ENCODE measurements at places on chromosomes 1 and 21.
A peak's percentile ranks its signal among the peaks of the same experiment; 100 is the strongest.

- no peak for DNase-seq
Observed at GRCh38 chr21:44630440-44630839, 3.5 kb downstream of the KRTAP10-9 start.

GRCh38 chr1:51829058-51829457 lies 49.5 kb downstream of the NRDC start:
- DNase-seq = no peak

GRCh38 chr1:245418077-245418476 lies 263.3 kb downstream of the KIF26B start:
- no peak for DNase-seq

- no peak for DNase-seq
Observed at GRCh38 chr1:22787636-22788035, 77.0 kb downstream of the EPHB2 start.

DNA sequence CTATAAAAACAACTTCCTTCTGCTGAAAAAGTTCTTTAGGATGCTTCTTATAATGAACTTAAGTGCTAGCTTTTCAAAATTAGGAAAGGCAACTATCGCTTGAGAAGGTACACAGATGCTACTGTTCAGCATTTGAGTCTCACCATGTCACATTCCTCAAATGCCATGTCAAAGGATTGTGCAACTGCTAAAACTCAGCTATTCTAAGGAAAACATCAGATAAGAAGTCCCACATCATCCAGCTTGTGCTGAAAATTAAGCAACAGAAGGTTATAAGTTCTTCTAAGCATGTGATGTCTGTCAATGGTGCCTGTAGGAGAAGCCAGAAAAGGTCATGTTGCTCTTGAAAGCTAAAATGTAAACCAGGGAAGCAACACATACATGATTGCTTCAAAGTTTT lies 36.5 kb downstream of the MCOLN2 start:
- DNase-seq = no peak

DNA sequence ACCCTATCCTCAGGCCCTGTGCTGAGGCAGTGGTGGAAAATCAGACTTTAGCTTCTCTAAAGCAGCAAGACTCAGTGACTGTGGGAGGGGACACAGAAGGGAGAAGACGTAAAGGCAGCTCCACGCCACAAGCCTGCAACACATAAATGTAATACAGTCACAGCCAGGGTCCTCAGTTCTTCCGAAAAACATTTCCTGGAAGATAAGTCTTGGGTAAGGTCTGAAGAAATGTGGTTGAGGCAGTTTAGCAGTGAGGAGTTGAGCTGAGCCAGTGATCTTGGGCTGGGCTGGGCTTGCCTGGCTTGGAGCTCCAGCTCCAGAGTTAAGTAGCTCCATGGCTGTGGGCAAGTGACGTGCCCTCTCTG lies 127.8 kb upstream of the ADAR start:
- DNase-seq = no peak

- DNase-seq = no peak
Observed at GRCh38 chr1:241789061-241789460, 58.9 kb upstream of the EXO1 start.

DNA sequence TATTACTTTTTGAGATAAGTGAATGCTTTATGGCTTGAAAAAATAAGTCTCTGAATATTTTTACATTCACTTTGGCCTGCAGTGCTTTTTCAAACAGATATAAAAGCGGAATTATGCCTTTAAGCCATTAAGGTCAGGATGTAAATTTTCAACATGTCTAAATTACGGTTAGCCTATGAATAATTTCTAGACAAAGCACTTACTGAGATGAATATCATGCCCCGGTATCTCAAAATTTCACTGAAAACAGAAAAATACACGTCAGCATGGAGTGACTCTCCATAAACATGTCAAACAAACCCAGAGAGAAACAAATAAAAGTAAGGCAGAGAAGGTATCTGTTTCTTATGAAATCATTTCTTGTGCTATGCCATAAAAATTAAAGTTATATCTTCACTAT lies 853.9 kb downstream of the KCNT2 start:
- DNase-seq = no peak

- no peak for DNase-seq
Observed at GRCh38 chr1:156245451-156246232, 2.2 kb downstream of the PAQR6 start.

DNA sequence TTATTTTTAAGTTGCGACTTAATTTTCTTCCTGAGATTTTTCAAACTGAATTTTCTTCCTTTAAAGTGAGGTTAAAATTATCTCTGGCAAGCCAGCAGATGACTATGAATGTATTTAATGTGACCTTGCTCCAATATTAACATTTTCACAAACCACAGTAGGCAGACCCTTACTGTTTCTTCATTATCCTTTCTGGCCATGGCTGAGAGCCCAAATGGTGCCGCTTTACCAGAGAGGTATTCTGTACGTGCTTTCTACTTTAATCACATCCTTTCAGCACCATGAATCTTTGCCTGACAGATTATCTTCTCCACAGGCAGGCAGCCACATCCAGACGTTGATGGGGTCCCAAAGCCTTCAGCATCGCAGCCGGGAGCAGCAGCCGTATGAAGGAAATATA lies 129.6 kb downstream of the LRRC40 start:
- DNase-seq = no peak

DNA sequence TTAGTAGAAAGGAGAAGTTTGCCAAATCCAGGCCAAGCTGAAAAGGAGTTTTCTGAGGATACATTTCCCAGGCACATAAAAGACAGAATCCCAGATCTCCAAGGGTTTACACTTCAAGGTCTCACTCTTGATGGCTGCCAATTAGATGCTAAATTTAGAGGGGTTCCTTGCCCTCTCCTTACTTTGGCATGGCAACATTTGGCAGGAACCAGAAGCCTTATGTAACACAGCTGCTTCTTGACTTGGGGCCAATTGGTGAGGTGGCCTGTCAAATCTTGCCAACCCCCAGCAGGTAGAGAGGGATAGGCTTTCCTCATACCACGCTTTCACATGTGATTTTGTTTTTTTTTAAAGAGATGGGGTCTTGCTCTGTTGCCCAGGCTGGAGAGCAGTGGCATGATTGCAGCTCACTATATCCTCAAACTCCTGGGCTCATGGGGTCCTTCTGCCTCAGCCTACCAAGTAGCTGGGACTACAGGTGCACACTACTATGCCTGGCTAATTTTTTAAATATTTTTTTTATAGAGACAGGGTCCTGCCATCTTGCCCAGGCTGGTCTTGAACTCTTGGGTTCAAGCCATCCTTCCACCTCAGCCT lies 25.2 kb upstream of the NKAIN1 start:
- DNase-seq = no peak

GRCh38 chr21:14687268-14687625 lies 141.1 kb upstream of the SAMSN1 start:
- DNase-seq = no peak

GRCh38 chr1:39689635-39690034 lies 1.6 kb downstream of the HPCAL4 start:
- no peak for DNase-seq

- DNase-seq = no peak
Observed at GRCh38 chr21:31991356-31992331, 118.8 kb downstream of the HUNK start.

- no peak for DNase-seq
Observed at GRCh38 chr1:19287436-19288185, 959 bp downstream of the AKR7A3 start.

- DNase-seq = no peak
Observed at GRCh38 chr1:72366466-72366865, 84.1 kb upstream of the NEGR1 start.

- no peak for DNase-seq
Observed at GRCh38 chr1:31214316-31215064, 25.2 kb downstream of the NKAIN1 start.

DNA sequence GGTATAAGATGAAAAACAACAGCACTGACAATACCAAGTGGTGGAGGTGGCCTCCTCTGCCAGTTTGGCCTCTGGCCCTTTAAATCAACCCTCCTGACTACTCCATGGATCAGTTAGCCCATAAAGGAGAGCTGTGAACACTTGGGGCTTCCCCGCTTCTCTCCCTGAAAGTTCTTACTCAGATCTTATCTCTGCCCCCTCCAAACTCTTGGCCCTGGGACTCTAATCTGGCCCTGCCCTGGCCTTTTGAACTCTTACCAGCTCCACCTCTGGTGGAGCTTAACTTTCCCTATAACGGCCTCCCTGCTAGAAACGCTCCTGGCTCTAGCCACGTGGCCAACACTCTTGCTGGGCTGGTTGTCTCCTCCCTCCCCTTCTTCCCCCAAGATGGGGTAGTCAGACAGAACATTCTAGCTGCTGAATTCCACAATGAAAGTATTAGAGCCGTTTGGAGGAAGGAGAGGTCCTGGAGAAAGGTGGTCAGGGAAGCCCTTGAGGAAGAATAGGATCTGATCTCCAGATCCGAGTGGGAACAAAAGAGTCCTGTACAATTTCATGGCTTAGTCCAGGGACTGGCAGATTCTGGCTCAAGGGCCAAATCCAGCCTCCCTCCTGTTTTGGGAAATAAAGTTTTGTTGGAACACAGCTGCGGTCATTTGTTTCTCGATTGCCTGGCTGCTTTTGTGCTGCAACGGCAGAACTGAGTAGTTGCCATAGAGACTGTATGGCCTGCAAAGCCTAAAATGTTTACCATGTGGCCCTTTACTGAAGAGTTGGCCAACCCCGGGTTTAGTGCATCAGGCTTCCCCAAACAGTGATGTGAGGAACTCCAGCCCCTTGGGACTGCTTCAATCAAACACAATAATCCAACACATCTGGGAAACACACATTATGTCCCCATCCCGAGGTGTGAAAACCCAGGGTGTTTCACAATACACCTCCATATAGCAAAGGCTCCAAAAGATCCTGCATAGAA lies 9.5 kb upstream of the PIGR start:
- DNase-seq = no peak

- DNase-seq = peak; percentile 47
Observed at GRCh38 chr1:32334864-32335534, 1.0 kb downstream of the MARCKSL1 start.

DNA sequence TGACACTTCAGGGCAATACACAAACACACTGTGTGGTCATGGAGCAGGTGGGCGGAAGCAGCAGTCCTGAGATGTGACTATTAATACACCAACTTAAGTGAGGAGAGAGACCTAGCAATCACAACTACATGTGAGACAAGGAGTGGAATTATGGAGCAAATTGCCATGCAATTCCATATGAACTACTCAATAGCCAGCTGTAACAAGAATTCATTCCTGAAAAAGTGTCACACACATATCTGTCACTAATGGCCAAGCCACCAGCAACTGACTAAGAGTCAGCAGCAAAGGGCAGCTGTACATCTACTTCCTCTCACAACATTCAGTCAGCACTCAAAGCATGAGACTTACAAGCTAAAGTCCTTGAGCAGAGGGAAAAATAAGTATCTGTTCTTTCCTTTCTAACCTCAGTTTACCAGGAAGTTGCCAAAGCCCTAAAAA lies 46.2 kb downstream of the GPR3 start:
- no peak for DNase-seq

GRCh38 chr1:84749427-84749826 lies 59.2 kb upstream of the SSX2IP start:
- DNase-seq = no peak

DNA sequence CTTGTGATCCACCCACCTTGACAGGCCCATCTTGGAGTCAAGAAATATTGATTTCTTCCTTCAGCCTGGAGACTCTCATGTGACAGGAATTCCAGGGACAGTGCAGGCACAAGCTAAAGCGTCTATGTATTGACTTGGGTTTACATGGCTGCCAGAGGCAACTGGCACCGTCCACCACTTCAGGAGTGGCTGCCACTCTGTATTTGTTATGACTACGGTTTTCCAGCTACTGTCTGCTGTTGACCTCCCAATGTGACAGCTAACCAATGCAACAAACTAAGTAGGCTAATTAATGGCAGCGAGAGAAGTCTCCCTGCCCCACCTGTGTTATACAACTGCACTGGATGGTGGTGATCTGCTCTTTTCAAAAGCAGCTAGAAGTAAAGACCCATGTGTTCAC lies 56.9 kb downstream of the CD58 start:
- no peak for DNase-seq

- no peak for DNase-seq
Observed at GRCh38 chr1:14479865-14480264, 118.6 kb upstream of the KAZN start.

DNA sequence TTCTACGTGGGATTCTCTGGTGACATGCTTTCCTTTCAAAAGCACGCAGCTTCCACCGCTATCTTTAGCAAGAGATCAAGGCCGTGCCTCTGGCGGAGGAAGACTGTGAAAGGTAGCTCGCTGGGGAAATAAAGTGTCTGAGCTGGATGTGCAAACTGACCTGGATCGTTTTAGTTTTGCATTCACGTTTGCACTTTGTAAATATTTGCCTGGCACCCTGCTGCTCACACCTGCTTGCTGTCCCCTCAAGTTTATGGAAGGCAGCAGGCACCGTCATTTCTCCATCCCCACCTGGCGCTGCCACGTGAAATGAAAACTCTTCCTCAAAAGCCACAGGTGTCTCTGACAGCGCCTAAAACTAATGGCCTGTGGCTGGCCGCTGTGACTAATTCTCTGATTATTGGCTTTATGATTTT lies 44.0 kb upstream of the TARDBP start:
- DNase-seq = no peak

GRCh38 chr1:37306461-37306860 lies 167.9 kb upstream of the ZC3H12A start:
- DNase-seq = no peak

DNA sequence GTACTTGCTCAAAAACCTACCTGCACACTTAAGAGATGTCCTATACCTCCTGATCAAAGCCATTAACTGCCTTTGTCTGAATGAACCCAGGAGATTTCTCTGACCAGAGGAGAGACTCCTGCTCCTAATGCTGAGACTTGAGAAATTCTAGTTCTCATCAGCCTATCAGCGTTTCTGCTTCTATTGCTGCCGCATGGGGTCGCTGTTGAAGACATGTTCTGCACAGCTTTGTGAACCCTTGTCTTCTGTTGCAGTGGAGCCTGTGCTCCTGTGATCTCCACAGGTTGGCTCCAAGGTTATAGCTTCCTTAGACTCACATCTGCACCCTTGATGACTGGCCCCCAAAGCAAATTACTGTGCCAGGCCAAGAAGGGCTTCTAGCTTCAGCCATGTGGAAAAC lies 40.2 kb downstream of the EDN2 start:
- DNase-seq = no peak

DNA sequence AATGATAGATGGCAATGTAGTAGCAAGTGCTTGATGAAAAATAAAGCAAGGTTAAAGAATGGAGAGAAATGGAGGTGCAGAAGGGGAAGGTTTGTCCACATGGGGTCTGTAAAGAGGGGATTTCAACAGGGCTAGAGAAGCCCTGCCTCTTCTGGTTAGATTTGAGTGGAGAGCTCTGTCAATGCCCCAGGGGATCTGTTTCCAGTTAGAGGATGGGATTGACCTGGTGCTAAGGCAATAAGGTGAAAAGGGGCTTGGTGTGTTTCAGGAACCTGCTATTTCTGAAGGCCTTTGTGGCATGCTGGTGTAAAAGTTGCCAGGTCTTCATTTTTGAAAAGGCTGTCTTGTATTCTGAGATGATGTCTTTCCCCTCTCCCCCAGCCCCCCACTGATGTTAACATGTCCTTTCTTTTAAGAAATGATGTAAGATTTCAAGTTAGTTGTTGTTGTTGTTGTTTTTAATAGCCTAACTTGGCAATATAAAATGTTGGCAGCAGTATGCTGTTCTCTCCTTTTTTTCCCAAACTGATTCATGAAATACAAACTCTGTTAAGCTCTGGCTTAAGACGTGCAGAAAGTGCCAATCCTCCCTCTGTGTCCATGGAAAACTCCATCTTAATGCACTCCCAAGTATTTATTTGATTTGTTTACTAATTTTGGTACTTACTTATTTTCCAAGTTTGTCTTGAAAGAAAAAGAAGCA lies 370.3 kb upstream of the ADGRL2 start:
- DNase-seq = no peak

- no peak for DNase-seq
Observed at GRCh38 chr1:15693371-15693770, 9.3 kb downstream of the PLEKHM2 start.
